ENCODE measurements at places on chromosomes 4 and X. TPM values are rescaled to one million over a fixed set of nuclear protein-coding genes. Genes with fewer than 3 reads are reported as not detected.

TMPRSS11F gene
- 0.12 TPM for polyA plus RNA-seq

PNMA3 gene
- 33.8 TPM for polyA plus RNA-seq

SRPK3 gene
- polyA plus RNA-seq, result 0.73 TPM

DNA sequence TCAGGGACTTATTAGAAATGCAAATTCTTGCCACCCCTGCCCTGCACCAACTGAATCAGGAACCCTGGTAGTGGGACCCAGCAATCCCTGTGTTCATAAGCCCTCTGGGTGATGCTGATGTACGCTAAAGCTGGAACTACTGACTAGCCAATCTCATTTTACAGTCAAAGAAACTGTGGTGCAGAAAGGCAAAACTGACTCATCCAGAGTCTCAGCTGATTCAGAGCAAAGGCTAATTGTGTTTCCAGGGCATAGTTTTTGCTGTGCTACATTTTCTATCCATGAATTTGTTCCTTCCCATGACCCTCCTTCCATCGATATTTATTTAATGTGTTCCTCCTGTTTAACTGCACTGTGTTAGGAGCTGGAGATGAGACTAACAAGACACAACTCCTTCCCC, 207.5 kb downstream of the REPS2 start:
- DNase-seq, result no peak

- no peak for DNase-seq
These were observed 358.4 kb downstream of the PPP3CA start for GRCh38 chr4:100988876-100989275.

GRCh38 chrX:2466876-2467656, 33.7 kb downstream of the DHRSX start:
- no peak for DNase-seq

GRCh38 chr4:111946800-111947199, 198.5 kb upstream of the FAM241A start:
- no peak for DNase-seq

DNA sequence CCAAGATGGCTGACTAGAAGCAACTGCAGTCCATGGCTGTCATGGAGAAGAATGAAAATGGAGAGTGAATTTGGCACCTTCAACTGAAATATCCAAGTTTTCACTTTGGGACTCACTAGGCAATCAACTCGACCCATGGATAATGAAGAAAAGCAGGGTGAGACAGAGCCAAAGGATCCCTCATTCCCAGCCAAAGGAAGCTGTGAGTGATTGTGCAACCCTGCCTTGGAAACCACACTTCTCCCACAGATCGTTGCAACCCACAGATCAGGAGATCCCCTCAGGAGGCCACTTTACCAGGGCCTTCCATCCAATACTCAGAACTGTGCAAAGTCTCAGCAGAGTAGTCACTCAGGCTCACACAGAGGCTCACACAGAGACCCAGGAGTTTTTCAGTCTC, 4.5 kb downstream of the CFAP299 start:
- no peak for DNase-seq

GRCh38 chr4:115437739-115438138, 324.3 kb upstream of the NDST4 start:
- no peak for DNase-seq
